NCI-H187 treated with DMSO at 0.1 percent for 48 hours (cell line): ENCODE measurements at places on chromosomes 7 and 10.

- DNase-seq, result no peak
These were observed 38.7 kb upstream of the FOXP2 start for GRCh38 chr7:114375907-114376306.

- DNase-seq, result no peak
These were observed 84.1 kb upstream of the KMT2E start for GRCh38 chr7:104929921-104930320.

GRCh38 chr7:140903741-140904480, 20.8 kb downstream of the BRAF start:
- no peak for DNase-seq

GRCh38 chr7:13851736-13852135, 137.7 kb downstream of the ETV1 start:
- DNase-seq, result peak; percentile 66

DNA sequence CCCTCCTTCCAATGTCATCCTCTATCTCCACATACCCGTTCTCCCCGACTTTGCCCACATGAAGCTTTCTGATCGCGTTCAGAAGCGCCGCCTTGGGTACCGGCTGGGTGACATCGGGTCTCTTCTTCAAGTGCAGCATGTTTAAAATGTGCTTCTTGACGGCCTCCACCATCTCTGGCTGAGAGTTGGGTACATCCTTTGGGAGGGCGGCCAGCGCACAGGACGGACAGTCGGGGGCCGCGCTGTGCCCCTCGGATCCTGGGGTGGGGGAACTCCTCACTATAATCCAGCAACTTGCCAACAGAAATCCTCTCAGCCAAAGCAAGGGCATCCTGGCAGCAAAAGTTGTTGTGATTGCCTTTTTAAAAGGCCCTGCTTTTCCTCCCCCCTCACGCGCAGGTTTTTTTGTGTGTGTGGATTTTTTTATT, 2.8 kb downstream of the INHBA start:
- DNase-seq, result no peak

DNA sequence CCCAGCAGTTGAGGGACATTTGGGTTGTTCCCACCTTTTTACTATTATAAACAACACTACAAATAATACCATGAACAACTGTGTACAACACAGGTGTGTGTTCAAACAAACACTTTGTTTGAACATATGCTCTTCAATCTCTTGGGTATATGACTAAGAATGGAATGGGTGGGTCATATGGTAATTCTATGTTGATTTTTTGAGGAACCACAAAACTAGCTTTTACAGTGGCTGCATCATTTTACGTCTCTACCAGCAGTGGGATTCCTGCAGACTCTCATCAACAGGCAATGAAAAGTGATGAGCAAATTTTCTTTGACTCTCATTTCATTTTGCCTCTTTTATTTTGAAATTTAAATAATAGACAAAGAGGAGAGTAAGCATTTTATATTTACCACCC, 116.9 kb upstream of the KLF14 start:
- DNase-seq, result no peak

DNA sequence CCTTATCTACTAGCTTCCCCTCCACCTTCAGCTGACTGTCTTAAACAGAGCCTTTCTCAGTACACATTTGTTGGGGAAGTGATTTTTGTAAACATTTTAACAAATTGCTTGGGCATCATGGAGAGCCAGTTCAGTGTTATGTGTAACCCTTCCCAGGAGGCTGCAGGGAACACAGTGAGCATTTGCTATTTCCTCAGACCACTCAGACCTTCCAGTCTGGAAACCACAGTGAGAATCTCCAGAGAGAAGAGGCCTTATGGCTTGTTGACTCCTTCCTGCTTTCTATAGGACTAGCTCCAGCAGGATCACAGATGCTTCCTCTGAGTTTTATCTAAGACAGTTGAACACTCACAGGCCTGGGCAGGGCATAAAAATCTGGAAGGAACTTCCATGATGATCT, 409.8 kb upstream of the NPVF start:
- DNase-seq, result no peak

DNA sequence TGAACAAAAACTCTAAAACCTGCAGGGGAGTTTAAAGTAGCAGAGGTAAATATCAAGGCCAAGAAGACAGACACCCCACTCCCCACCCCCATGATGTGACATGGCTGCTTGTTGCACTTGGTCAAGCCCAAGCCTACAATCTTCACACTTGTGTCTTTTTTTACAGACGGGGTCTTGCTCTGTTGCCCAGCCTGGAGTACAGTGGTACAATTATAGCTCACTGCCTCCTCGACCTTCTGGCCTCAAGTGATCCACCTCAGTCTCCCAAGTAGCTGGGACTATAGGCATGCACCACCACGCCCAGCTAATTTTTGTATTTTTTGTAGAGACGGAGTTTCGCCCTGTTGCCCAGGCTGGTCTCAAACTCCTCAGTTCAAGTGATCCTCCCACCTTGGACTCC, 71.9 kb upstream of the CYTH3 start:
- DNase-seq, result no peak

DNA sequence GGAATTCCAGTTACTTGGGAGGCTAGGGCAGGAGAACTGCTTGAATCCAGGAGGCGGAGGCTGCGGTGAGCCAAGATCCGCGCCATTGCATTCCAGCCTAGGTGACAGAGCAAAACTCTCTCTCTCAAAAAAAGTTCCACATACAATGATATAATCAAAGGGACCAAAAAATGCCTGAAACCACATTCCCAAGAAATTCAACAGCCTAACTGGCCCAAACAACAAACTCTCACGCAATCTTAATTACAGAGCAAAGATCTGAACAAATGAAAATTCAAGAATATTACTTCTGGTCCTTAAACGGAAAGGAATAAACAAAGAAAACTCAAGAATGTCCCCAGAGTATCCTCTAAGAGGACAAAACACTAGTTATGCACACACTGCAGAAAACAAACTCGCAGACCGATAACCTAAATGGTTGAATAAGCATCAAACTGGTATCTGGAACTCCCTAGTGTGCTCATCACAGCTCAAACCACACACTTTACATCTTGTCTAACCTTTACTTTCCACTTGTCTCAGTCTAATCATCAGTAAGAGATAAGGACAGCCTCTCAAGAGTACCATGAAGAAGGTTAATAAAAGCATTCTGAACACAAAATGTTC, 3.7 kb downstream of the OGA start:
- peak; percentile 20 for DNase-seq

GRCh38 chr7:22204312-22204711, 152.6 kb downstream of the RAPGEF5 start:
- DNase-seq, result no peak

GRCh38 chr7:111424768-111425167, 137.5 kb downstream of the IMMP2L start:
- no peak for DNase-seq

- DNase-seq, result no peak
These were observed 488.8 kb upstream of the MKI67 start for GRCh38 chr10:128614802-128615553.

DNA sequence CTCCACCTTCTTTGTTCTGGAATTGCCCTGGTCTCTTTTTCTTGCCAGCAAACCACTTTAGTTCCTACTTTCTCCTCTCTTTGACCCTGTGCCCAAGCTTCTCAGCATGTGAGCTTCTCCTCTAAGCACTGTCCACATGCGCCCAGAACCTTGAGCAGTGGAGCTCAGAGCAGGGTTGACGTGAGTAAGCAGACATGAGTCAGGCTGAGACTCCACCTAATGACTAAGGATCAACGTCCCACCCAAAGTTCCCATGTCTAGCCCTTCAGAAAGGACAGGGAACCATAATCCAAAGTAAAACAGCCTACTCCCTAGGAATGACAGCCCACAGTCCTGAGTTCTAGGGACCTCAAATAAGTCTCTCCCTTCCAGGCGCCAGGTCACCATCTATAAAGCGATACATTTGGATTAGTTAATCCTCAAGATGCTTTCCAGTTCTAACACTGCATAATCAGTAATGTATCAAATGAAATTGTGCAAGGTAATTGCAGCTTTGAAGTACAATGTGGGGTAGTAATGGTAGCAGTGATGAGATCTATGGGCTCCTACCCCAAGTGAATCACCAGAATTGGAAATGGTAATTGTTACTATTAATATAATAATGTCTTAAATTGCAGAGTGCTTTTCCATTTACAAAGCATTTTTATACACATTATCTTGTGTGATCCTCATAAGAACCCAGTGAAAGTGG, 44.5 kb downstream of the KCNMA1 start:
- no peak for DNase-seq

DNA sequence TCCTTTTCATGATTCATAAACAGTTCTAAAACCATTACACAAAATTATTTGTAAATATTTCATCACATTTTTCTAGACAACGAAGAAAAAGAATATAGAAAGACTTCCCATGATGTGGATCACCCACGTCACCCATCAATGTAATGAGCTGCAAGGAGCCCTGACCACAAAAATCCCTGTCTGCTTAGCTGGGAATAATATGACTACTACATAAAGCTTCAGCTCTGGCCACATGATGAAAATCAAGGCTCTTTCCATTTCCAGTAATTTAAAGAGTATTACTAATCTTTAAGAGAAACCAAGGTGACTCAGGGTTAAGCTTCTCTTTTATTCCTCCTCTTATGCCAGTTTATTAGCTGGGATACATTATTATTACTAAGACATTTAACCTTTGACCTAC, 180.8 kb upstream of the CACNA2D1 start:
- no peak for DNase-seq

- no peak for DNase-seq
These were observed 132.5 kb upstream of the WNT16 start for GRCh38 chr7:121196286-121196685.

DNA sequence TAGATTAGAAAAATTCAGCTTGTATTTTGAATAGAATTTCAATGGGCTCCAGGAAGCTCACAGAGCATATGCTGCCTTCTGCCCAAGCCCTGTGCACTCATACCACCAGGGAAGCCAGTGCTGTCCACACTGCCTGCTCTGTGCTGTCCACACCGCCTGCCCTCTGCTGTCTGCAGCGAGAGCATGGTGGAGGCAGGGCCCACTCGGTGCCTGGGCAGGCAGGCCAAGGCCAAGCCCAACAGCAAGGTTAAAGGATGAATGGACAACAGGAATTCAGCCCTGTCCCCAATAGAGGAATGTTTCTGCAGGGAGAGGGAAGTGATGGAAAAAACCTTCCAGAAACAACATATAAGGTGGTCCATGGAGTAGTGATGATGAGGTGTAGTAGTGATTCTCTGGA, 146.8 kb downstream of the GFRA1 start:
- no peak for DNase-seq

DNA sequence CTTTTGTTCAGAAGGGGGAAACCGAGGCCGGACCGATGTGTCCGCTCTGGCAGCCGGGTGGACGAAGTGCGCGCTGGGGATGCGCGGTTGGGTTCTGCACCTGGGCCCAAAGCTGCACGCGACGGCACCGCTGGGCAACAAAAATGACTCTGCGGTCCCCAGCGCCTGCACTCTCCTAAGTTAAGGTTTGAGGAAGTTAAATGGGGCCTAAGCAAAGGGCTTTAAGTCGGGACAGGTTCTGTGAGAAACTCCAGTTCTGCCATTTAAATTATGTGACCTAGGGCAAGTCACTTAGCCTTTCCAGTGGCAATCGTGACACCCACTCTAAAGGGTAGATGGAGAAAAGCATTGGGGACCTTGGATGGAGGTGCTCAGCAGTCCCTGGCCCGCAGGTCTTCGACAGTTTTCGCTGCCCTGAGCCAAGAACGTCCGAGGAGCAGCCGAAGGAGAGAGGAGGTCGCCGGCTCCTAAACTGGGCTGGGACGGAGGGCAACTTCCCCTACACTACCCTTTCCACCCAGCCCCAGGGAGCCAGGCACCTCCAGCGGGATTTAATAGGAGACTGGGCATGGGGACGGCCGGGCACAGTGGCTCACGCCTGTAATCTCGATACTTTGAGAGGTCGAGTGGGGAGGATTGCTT, 534 bp upstream of the ACBD5 start:
- DNase-seq, result no peak

- DNase-seq, result no peak
These were observed 11.5 kb downstream of the TMEM176B start for GRCh38 chr7:150788474-150789269.

- DNase-seq, result no peak
These were observed 744 bp upstream of the BICC1 start for GRCh38 chr10:58511765-58512490.

GRCh38 chr7:147478796-147479195, 1111.8 kb upstream of the C7orf33 start:
- no peak for DNase-seq

DNA sequence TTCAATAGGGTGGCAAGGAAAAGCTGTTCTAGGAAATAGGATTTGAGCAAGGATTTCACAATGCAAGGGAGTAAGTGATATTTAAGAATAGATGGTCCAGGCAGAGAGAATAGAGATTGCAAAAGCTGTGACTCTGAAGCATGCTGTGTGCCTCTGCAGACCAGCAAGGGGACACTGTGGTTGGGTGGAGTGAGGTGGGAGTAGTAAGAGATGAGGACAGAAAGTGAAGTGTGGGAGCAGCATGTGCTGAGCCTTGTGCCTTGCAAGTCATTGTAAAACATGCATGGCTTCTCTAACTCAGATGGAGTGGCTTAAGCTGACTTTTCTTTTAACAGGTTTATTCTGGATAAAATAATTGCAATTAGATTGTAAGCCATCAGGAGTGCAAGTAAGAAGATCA, 442.4 kb downstream of the CCSER2 start:
- no peak for DNase-seq

GRCh38 chr7:96530786-96531185, 178.9 kb downstream of the SEM1 start:
- no peak for DNase-seq

GRCh38 chr10:11397077-11397965, 214.1 kb downstream of the USP6NL start:
- DNase-seq, result no peak

DNA sequence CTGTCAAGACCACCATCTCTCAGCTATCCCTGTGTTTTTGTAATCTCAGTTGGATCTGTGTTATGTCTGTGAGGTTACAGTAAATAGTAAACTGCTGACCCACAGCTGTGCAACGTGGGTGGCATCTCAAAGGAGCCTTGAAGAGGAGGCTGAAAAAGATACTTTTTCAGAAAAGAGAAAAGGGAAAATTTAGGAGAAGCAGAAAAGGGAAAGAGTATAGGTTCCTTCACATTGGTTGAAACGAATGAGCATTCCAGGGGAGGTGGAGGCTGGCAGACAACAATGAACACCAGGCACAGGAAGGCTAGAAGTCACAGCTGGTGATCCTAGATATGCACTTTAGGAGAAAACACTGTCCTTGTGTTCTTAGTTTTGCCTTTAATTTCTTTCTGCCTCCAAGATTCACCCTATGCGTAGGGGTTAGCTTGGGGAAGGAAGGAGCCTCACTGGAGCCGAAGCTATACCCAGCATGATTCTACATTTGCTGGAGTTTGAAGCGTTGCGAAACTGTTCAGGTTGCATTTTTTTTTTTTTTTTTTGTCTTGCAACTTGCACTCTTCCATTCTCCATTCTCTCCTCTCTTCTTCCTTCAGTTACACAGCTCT, 18.3 kb downstream of the CPED1 start:
- DNase-seq, result no peak

- no peak for DNase-seq
These were observed 50.8 kb downstream of the MYOF start for GRCh38 chr10:93431361-93431760.

DNA sequence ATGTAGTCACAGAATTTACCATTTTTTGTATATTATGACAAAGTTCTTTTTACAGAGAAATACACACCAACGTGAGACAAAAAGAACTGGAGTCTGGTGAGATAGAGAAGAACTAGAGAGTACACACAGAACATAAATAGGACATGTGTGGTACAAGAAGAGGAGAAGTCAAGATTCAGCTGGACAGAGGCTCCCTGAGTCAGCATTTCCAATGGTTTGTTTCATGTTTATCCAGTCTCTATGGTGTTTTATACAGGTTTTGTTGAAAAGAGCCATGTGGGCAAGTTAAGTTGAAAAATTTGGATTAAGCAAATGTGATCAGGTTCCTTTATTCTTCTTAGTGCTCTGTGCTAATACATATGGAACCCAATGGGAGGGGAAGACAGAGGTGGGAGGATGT, 105.5 kb upstream of the AKR1E2 start:
- no peak for DNase-seq
